ENCODE measurements at places on chromosomes 7 and 10.

GRCh38 chr7:148570510-148570909 lies 20.1 kb upstream of the C7orf33 start:
- no peak for DNase-seq

- no peak for DNase-seq
Observed at GRCh38 chr7:105389088-105389650, 448 bp upstream of the SRPK2 start.

- no peak for DNase-seq
Observed at GRCh38 chr10:118216020-118216419, 126.1 kb downstream of the FAM204A start.

DNA sequence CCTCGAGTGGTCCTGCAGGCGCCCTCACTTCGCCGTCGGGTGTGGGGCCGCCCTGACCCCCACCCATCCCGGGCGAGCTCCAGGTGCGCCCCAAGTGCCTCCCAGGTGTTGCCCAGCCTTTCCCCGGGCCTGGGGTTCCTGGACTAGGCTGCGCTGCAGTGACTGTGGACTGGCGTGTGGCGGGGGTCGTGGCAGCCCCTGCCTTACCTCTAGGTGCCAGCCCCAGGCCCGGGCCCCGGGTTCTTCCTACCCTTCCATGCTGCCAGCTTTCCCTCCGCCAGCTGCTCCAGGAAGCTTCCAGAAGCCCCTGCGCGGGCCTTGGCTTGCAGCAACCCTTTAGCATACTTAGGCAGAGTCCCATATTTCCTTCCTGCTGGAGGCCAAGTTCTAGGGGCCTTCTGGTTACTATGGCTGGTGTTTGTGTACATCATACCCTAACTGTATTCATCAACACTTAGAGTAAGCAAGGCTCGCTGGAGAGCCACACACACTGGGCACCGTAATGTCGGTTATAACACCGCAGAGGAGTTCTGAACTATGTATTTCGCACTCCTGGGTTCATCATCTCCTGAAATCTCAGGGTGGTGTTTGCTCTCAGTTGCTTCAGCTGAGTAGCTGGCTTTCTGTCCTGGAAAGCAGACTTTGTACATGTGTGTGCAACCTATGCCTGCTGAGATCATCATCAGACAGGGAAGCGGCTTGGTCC lies 471 bp downstream of the MGMT start:
- no peak for DNase-seq

DNA sequence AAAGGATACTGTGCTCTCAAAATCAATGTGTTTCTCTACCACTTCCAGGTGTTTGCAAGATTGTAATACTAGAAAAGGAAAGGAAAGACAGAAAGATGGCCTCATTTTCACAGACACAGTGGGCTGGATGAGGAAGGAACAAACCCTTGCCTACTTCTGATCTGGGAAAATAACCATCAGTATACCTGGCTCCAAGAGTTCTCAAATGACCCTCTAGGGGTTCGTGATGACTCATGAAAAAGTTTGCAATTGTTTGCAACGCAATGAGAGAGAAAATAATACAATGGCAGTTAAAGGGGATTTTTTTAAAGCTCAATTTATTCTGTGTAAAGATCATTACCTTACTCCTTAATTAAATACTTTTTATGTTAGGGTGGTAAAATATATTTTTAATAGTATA lies 197.6 kb upstream of the INHBA start:
- DNase-seq: no peak

DNA sequence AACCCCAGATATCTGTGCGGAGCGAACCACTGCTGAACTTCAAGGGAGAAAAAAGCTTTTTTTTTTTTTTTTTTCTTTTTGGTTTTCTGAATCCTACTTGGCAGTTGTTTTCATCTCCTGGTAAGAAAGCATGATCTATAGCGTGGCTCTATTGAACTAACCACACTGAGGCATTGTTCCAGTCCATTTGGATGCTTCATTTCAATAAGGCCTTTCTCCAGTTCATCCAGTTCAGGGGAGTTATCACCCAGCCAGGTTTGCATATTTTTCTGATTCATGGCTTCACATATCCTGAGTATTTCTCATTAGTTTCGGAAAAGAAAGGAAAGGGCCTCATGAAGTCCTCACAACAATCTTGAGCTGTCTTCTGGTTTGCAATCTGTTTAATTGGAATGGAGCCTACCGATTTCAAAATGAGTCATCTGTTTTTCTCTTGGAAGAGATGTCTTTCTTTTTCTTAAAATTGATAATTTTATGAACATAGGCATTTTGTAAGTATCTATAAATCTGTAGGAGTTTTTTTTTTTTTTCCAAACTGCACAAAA lies 93.1 kb upstream of the STEAP4 start:
- no peak for DNase-seq

DNA sequence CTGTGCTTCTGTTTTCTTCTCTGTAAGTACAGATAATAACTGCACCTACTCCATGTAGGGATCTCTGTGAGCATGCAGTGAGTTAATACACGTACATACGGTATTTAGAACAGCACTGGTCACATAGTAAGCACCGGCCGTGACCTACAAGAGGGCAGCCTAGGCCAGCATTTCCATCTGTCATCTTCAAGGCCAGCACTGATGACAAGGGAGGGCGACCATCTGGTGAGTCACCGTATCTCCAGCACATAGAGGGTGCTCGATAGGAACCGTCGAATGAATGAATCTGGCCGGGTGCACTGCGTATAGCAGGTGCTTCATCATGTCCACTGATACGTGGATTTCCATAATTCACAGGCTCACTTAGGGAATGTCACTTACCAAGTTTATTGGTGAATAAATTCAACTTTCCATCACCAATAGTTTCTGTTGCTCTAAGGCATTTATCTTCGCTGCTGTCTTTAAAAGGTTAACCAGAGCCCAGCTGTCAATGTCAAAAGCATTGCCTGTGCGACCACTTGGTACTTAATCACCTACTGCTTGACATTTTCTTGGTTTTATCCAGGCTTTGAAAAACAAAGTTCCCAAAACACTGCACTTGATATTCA lies 8.3 kb downstream of the NOD1 start:
- no peak for DNase-seq

DNA sequence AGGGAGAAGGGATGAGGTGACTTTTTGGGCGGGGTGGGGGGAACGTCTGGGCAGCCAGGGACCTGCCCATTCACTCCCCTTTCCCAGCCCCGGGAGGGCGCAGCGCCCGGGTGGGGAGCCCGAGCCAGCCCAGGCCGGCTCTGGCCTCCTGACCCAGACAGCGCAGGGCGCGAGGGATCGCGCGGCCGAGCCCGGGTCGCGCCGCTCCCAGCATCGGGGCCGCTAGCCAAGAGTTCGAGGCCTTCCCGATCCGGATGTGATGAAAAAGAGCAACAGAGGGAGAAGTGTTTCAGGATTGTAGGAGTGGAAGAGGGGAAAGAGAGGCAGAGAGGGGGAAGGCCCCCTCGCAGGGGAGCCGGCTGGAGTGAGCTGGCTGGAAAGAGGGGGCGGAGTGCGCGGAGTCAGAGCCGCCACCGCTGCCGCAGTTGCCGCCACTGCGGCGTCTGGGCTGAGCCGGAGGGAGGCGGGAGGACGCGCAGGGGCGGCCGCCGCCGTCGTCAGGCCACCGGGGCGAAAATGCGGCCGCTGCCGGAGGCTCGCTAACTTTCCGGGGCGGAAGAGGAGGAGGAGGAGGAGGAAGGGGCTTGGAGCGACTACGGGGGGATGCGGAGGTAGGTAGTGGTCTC lies at the start of gene MDFIC:
TSS of gene MDFIC (plus strand) at position 69 of the 626 bp plus-strand sequence. CDS start 940 bp downstream, outside the sequence.
- DNase-seq: peak; percentile 47

- no peak for DNase-seq
Observed at GRCh38 chr7:157470017-157470322, 133.2 kb downstream of the DNAJB6 start.

DNA sequence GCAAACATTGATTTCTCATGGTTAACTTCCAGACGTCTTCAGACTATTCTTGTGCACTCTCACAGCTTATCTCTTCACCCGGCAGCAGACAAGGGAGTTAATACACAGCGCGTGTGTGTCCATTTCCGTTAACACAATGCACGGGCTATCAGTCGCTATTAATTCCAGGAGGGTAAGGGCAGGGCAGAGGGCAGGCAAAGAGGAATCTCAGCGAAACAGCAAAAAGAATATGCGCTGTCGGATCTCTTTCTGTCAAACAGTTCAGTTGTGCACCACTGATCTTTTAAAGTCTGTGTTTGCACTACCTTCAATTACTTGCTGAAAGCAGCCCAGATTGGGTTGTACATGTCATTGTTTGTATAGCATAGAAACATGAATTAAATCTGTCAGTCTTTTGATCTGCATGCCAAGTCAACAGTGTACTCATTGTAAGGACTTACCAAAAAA lies 41.1 kb upstream of the CABCOCO1 start:
- DNase-seq: no peak

GRCh38 chr10:121522831-121523230 lies 75.4 kb downstream of the FGFR2 start:
- no peak for DNase-seq

- DNase-seq: no peak
Observed at GRCh38 chr10:26430641-26431163, 7.4 kb upstream of the APBB1IP start.

GRCh38 chr10:79349766-79350406 lies 2.6 kb downstream of the PPIF start:
- no peak for DNase-seq

DNA sequence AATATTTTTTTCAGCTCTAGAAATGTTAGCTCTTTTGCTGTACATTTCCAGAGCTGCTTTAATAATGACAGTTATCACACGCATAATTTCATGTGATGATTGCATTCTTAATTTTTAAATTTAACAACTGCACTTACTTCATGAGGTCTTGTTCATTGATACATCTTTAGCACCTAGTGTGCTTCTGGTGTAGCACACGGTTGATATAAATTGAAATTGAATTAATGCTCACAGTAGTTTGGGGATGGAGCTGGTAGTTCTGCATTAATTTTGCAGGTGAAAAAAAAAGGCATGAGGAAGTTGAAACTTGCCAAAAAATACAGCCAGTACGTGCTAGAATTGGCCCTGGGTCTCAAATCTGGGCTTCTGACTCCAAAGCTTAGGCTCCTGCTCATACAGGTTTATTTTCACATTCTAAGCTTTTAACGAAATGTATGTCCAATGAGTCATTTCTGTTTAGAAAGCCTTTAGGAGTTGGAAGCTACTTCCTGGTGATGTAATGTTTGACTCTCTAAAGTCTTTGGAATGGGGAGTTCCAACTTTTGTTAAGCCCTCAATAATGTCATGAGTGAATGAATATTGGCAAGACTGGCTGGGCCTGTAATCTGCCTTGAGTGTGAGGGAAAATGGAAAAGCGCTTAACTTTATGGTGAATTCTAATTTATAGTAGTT lies 62.5 kb downstream of the DAGLB start:
- DNase-seq: no peak
